ENCODE measurements at places on chromosomes 3 and 15.

DNA sequence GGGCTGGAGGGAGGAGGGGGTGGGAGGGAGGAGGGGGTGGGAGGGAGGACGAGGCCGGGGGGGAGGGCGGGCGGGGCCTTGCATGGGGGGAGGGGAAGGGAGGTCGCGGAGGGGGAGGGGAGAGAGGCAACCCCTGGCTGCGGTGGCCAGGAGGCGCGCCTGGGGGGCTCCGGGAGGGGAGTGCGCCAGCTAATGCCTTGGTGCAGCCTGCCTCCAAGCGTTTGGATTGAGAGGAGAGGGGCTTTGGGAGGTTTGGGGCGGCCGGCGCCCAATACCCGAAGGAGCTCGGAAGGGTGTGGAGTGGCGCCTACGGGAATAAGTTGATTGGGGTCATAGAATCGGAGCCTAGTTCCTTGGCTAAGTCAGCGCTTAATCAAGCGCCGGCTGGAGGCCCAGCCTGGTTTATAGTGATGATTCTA, 557 bp downstream of the TFG start:
- peak; percentile 85 for DNase-seq

DNA sequence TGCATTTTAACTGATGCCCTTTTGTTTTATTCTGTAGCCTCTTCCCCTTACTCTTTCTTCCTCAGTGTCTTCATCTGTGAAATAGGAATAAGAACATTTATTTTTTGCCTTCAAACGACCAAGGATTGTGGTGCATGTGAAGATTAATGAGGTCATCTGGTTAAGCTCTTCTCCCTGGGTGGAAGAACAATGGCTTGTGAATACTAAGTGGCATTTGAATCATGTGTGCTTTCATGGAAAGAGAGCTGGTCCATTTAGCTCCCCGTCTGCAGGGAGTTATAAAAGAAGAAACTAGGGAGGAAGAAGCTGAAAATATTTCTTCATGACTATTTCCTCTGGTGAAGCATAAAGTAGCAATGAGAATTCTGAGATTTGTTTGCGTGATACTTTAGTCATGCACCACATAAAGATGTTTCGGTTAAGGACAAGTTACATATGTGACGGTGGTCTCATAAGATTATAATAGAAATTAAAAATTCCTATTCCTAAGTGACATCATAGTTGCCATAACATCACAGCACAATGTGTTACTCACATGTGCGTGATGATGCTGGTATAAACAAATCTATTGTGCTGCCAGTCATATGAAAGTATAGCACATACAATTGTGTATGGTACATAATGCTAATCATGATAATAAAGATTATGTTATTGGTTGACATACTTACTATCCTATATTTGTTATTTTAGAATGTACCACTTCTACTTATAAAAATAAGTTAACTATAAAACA, 374.3 kb downstream of the RBMS3 start:
- no peak for DNase-seq

DNA sequence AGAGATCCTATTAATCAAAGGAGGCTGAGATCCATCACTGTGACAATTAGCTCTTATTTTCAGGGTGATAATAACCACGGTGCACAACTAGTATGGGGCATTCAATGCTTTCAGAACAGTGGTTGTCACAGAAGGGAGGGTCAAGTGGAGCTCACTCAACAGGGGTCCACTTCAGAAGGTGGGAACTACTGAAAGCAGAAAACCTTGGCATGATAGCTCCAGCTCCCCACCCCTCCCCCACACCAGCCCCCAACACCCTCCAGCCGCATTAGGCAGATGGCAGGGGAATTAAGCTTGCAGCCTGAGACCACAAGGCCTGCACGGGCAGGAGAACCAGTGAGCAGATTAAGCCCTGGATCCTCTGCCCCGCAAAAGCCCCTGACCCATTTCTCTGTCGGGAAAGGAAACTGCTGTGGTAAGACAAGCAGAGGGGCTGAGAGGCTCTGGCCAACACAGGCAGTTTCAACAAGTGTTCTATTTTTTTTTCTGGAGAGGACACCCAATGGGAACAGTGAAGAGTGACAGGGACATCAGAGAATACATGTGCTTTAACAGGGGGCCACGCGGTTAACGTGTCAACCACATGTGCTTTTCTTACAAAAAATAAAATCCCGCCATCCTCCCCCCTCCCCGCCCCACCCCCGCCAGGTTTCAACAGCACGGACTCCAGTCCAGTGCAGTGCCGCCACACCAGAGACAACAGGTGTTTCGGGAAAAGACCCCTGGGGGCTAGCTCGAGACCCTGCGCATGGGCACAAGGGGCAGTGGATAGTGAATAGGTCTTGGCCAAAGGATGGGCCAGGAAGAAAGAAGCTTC, 997 bp downstream of the FYCO1 start:
- no peak for DNase-seq

DNA sequence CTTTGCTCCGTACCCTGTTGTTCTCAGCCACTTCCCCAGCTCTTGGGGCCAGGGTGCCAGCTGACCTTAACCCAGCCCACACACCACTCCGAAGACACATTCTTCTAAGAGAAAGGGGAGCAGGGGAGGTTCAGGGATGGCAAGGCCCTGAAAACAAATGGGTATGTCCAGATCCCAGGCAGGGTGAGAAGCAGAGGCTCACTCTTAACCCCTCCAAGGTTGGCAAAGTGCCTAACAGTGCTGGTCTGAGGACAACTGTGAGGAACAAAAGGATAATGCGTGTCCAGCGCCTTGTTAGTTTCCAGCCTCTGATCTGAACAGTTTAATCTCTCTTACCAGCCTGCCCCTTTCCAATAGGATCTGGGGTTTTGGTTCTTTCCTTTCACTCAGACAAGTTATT, 1.5 kb downstream of the TMEM44 start:
- DNase-seq = no peak

- no peak for DNase-seq
These were observed 22.0 kb upstream of the FAM3D start for GRCh38 chr3:58688574-58688973.

GRCh38 chr3:126896067-126896441, 86.9 kb upstream of the PLXNA1 start:
- DNase-seq = no peak

DNA sequence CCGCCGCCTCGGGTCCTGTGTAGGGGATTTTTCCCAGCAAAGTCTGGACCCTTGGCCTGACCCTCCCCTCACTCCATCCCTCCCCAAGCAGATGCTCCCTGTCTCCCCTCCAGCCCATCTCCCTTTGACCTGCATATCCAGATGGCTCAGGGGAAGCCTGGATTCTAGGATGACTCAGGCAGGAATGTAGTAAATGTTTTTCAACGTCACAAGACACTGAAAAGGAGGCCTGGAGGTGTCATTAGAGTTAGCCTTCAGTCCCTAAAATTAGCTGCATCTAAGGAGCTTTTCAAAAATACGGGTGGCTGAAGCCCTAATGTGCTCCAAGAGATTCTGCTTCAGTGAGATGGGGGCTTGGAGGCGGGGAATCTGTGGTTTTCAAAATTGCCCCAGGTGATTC, 7.2 kb downstream of the ACAN start:
- no peak for DNase-seq

DNA sequence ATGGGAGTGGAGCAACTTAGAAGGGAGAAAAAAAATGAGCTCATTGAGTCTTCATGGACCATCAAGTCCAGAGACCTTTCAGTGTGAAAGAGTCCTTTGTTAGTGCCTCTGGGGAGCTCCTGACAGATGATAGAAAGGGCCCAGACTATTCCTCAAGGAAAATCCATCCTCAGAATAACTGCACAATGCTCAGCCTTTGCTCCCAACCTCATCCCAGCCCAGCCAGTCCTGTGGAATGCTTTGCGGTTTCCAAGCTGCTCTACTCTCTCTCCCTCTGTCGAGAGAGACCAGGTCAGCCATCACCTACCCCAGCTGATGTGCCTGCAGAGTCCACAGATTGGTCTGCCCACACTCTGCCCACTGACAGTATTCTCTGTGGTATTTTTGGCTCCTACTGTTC, 406.2 kb downstream of the MFSD1 start:
- DNase-seq = no peak

DNA sequence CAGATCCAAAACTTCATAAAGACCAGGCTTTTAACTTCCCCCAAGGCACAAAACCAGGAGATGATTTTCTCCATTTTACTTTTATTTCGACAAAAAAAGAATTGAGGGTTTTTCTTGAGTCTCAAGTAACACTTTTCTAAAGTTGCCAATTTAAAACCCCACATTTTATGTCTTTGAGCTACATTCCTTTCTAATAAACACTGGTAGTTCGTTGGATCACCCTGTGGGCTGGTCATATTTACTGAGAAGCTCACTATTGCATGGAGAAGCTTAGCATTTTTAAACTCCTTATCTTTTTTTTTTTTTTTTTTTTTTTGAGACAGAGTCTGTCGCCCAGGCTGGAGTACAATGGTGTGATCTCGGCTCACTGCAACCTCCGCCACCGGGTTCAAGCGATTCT, 255.1 kb upstream of the TPM1 start:
- DNase-seq = no peak

- DNase-seq = no peak
These were observed 42.1 kb downstream of the DNAJB8 start for GRCh38 chr3:128424508-128425069.

DNA sequence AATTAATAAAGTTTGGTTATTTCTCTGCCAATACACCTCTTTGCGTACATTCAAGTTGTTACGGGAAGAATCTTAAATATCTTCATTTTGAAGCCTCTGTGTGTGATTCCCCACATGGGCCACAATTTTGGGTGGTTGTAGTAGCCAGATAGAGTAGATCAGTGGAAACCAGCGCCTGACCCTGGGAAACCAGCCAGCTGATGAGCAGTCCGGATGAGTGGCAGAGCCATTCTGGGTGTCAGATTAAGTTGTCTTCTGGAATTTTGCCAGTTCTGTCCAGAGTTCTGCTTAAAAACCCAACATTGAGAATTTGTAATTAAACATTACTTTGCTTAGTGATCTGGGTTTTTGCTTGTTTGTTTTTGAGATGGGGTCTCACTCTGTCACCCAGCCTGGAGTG, 49.7 kb downstream of the MRPS25 start:
- DNase-seq = peak; percentile 40
